ENCODE measurements at places on chromosomes 13 and 19. TPM values are rescaled to one million over a fixed set of nuclear protein-coding genes. Genes with fewer than 3 reads are reported as not detected.
A peak's percentile ranks its signal among the peaks of the same experiment; 100 is the strongest.

- H3K36me3 ChIP-seq = peaks cover 16% of the 10 kb centered on the region
- H3K27ac ChIP-seq = no peak overlapping the region
- H3K4me1 ChIP-seq = no peaks in the 10 kb centered on the region
- no peaks in the 10 kb centered on the region for H3K27me3 ChIP-seq
These were observed 25.3 kb downstream of the NAXD start for GRCh38 chr13:110640591-110641029.

DNA sequence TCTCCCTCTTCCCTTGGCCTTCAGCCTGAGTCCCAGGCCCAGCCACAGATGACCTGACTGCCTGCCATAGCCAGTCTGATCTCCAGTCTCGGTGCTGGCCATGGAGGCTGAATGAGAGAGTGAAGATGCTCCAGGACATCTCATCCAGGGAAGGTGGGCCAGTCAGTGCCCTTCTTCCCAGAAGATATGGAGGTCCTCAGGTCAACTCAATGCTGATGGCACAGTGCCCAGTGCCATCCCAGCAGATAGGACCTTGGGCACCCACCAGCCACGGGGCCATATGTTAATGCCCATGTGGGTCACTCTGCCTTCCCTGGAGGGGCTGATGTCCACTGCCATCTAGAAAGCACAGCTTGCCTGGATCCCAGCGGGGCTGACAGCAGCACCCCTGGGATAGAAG, 7.2 kb downstream of the VSTM2B start:
- H3K27me3 ChIP-seq = peaks cover 41% of the 10 kb centered on the region
- peaks cover 16% of the 10 kb centered on the region for H3K4me1 ChIP-seq
- H3K36me3 ChIP-seq = peaks cover 2% of the 10 kb centered on the region
- no peak overlapping the region for H3K4me3 ChIP-seq

GRCh38 chr19:27962264-27962663, 1250.7 kb downstream of the UQCRFS1 start:
- no peak overlapping the region for H3K27ac ChIP-seq
- no peak overlapping the region for H3K4me3 ChIP-seq
- H3K4me1 ChIP-seq = no peaks in the 10 kb centered on the region
- H3K36me3 ChIP-seq = no peaks in the 10 kb centered on the region
- DNase-seq = no peak

- DNase-seq = no peak
- no peaks in the 10 kb centered on the region for H3K4me1 ChIP-seq
- no peaks in the 10 kb centered on the region for H3K36me3 ChIP-seq
- no peaks in the 10 kb centered on the region for H3K27me3 ChIP-seq
These were observed 63.1 kb downstream of the ZNF100 start for GRCh38 chr19:21704320-21704719.

DNA sequence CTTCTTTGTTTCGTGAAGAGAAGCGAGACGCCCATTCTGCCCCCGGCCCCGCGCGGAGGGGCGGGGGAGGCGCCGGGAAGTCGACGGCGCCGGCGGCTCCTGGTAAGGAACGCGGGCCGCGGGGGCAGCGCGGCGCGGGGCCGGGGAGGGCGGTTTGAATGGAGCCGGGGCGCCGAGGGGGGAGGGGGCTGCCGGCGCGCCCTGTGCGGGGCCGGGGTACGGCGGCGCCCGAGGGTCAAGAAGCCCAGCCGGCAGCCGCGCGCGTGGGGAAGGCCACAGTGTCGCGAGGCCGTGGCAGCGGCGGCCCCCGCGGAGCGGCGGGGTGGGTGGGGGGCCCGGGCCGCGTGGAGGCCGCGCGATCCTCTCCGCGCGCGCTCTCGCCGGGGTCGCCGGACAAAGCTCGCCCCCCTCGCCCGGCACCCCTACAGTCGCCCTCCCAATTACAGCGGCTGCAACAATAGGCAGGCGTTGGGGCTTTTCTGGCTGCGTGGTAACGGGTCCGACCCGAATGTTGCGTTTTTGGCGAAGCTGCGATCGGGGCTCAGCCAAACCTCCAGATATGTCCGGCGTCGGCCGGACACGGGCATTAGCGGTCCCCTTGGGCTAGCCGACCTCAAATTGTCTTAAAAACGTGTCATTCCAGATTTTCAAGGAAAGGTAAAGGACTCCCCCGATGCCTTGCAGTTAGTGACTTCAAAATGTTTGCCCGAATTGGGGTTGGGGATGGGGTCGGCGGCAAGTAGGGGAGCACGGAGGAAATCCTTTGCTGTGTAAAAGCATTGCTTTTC, 437 bp downstream of the SMARCA4 start:
- peak; percentile 28 for DNase-seq
- H3K4me3 ChIP-seq = peak overlapping the region; percentile 91
- peaks cover 3% of the 10 kb centered on the region for H3K36me3 ChIP-seq
- H3K4me1 ChIP-seq = peaks cover 40% of the 10 kb centered on the region
- no peaks in the 10 kb centered on the region for H3K27me3 ChIP-seq

DNA sequence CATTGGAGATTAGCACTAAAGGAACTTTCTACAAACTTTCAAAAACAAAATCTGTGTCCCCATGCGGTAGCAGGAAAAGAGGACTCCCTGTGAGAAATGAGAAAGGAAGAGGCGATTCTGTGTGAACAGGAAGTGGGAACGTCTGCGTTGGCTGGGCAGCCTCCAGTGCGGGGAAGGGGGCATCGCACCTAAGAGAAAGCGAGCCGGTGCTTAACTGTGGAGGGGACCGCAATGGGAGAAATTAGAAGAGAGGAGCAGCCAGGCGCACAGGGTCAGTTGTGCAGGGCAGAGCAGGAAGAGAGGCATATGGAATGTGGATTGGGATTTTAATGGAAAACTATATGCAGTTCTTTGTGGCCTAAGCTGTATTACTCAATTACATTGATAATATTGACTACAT, 77.4 kb upstream of the DOCK9 start:
- no peaks in the 10 kb centered on the region for H3K36me3 ChIP-seq
- H3K27ac ChIP-seq = peak overlapping the region; percentile 37
- peaks cover 77% of the 10 kb centered on the region for H3K4me1 ChIP-seq
- peak; percentile 34 for DNase-seq

GRCh38 chr19:19540715-19541515, 2.9 kb downstream of the CILP2 start:
- no peaks in the 10 kb centered on the region for H3K36me3 ChIP-seq
- peaks cover 8% of the 10 kb centered on the region for H3K27me3 ChIP-seq
- peak overlapping the region; percentile 62 for H3K4me3 ChIP-seq
- peaks cover 33% of the 10 kb centered on the region for H3K4me1 ChIP-seq

DNA sequence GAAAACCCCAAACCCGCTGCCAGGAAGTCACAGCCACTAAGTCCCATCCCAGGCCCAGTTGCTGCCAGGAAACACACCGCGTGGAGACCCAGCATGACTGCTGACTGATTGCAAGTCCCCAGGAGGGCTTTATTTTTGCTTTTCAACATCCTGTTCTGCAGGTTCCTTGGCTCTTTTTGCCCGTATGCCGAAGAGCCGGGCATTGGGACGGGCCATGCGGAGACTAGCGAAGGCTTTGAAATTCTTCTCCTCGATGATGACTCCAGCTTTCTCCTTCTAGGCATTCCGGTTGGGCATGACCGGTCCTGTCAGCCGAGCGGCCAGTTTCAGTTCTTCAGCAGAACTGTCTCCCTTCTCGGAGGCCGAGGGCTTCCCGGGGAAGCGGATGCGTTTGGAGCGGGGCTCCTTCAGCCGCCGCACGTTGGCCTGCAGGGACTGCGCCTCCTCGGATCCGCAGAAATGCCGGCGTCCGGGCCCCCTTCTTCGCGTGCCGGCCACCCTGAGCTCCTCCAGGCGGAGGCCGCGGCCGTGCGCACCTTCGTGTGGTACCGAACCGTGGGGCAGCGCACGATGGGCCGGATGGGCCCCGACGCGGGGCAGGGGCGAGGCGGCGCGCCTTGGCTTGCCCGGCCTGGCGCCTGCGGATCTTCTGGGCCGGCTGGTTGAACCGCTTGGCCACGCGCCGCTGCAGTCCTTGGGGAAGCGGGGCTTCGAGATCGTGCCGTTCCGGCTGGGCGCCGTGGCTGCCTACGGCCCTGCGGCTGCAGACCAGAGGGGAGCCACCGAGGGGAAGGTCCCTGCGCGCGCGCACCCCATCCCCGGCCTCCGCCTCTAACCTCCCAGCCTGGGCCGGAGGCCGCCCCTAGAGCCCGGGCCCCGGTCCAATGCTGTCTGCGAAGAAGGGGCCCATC, 15.2 kb downstream of the ZSCAN5C start:
- H3K36me3 ChIP-seq = peaks cover 2% of the 10 kb centered on the region
- peaks cover 19% of the 10 kb centered on the region for H3K27me3 ChIP-seq
- H3K4me3 ChIP-seq = peak overlapping the region; percentile 46
- peak; percentile 30 for DNase-seq
- H3K27ac ChIP-seq = no peak overlapping the region

GRCh38 chr19:31319465-31319864, 29.8 kb downstream of the TSHZ3 start:
- DNase-seq = no peak
- no peak overlapping the region for H3K27ac ChIP-seq
- peaks cover under 1% of the 10 kb centered on the region for H3K27me3 ChIP-seq
- no peaks in the 10 kb centered on the region for H3K4me1 ChIP-seq

GRCh38 chr13:99982036-99982730, 599 bp downstream of the ZIC2 start:
- H3K27ac ChIP-seq = no peak overlapping the region
- peaks cover 3% of the 10 kb centered on the region for H3K36me3 ChIP-seq
- no peak for DNase-seq
- H3K4me3 ChIP-seq = no peak overlapping the region

GRCh38 chr13:112057736-112058518, 9.0 kb upstream of the SOX1 start:
- H3K27me3 ChIP-seq = peaks cover 75% of the 10 kb centered on the region

GRCh38 chr19:34254698-34255432, 511 bp downstream of the GARRE1 start:
- DNase-seq = peak; percentile 27
- peaks cover 1% of the 10 kb centered on the region for H3K36me3 ChIP-seq
- peak overlapping the region; percentile 7 for H3K27ac ChIP-seq
- H3K27me3 ChIP-seq = no peaks in the 10 kb centered on the region

DNA sequence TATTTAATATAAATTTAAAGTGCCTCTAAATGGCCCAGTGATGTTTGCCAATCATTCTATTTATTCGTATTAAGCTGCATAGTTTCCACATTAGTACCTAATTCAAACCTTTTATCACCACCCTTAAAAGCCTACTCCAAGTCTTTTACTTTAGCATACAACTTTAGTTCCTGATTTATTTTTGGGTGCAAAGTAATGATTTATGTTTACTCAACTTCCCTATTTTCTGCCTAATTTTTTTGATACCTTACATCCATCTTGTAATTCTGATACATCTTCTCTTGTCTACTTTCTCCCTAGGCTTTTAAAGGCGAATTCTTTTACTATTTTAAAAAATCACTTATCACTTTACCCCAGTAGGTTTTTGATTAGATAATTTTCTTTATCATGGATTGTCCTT, 2651.1 kb upstream of the PCDH20 start:
- H3K4me1 ChIP-seq = no peaks in the 10 kb centered on the region
- H3K27ac ChIP-seq = no peak overlapping the region
- H3K36me3 ChIP-seq = no peaks in the 10 kb centered on the region
- DNase-seq = no peak
- no peaks in the 10 kb centered on the region for H3K27me3 ChIP-seq
- H3K4me3 ChIP-seq = no peak overlapping the region

- peak overlapping the region; percentile 96 for H3K4me3 ChIP-seq
- H3K4me1 ChIP-seq = peaks cover 26% of the 10 kb centered on the region
- peak overlapping the region; percentile 82 for H3K27ac ChIP-seq
- peaks cover 22% of the 10 kb centered on the region for H3K36me3 ChIP-seq
- H3K27me3 ChIP-seq = no peaks in the 10 kb centered on the region
These were observed 1.8 kb downstream of the MBD3 start for GRCh38 chr19:1590641-1591397.

DNA sequence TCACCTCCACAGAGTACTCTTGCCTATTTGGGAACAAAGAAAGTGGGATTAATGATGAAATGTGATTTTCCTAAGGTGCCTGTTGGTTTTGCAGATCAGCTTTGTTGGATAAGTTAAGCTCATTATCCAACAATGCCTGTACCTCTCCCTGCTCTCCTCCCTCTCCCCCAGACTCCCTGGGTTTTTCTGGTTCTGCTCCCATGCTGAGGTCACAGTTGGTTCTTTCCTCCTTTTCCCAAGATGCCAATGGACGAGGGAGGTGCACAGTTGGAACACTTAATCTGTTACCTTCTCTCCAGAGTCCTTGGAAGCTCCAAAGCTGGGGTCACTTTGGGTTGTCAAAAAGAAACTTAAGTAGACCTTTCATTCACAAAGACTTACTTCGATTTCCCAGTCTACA, 1.6 kb downstream of the OXGR1 start:
- H3K27me3 ChIP-seq = peaks cover 46% of the 10 kb centered on the region
- peaks cover 11% of the 10 kb centered on the region for H3K4me1 ChIP-seq
- no peak overlapping the region for H3K27ac ChIP-seq
- DNase-seq = no peak
- H3K36me3 ChIP-seq = no peaks in the 10 kb centered on the region
- no peak overlapping the region for H3K4me3 ChIP-seq

DNA sequence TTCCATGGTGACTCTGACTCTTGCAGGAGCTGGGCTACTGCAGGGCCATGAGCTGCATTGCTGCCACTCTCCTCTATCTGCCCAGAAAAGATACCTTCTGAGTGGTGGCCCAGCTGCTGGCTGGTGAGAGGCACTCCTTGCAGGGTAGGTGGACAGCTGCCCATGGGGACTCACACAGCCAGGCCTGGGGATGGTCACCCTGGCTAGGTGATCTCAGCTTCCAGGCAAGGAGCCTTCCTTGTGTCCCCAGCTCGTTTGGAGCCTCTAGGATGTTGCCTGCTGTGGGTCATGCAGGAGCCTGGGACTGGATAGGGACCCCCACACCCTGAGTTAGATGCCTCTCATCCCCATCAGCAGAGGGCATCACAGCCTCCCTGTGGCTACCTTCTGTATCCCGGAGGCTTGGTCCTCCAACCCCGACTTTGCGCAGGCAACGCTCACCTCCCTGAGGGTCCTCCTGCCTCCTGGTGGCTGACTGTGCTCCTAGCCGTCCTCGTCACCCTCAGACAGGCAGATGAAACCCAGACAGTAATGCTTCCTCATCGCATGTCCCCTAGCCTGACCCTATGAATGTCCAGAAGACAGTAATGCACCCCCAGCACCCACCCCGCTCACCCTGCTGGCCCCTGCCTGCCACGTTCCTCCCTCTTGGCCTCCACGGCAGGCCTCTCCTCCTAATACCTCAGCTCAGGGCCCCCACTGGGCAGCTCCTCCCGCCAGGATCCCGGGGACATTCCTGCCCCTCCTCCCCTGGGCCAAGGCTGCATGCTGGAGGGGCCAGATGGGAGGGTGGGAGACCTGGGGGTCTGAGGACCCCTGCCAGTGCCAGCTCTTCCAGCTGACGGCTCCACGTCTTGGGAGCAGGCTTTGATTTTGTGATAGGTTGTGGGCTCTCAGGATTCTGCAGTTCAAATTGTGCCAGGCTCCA, 13.6 kb upstream of the ZNF14 start:
- no peak overlapping the region for H3K4me3 ChIP-seq
- DNase-seq = no peak
- no peaks in the 10 kb centered on the region for H3K36me3 ChIP-seq
- H3K4me1 ChIP-seq = no peaks in the 10 kb centered on the region
- no peak overlapping the region for H3K27ac ChIP-seq

USP12 gene
- 28.4 TPM for total RNA-seq

ANGPTL8 gene
- not detected for total RNA-seq

GJB6 gene
- total RNA-seq = 0.30 TPM

CTU1 gene
- 9.2 TPM for total RNA-seq

CPAMD8 gene
- total RNA-seq = 0.41 TPM

CYP4F22 gene
- total RNA-seq = 0.29 TPM

ITGBL1 gene
- total RNA-seq = not detected

SIGLEC10 gene
- not detected for total RNA-seq

ETV2 gene
- 0.52 TPM for total RNA-seq

SIGLEC6 gene
- total RNA-seq = not detected

All from activated naive CD4-positive, alpha-beta T cell treated with anti-CD3 and anti-CD28 coated beads for 36 hours (primary cell).